ENCODE measurements at places on chromosomes 12 and 14. TPM values are rescaled to one million over a fixed set of nuclear protein-coding genes. Genes with fewer than 3 reads are reported as not detected.

- no peak for DNase-seq
Observed at GRCh38 chr14:73057944-73058223, 450 bp upstream of the RBM25 start.

NRIP2 gene
- total RNA-seq, result not detected

HOXC9 gene
- not detected for total RNA-seq

- DNase-seq, result no peak
Observed at GRCh38 chr12:14452336-14452735, 86.9 kb downstream of the ATF7IP start.

- DNase-seq, result no peak
Observed at GRCh38 chr12:102496591-102496990, 16.2 kb upstream of the IGF1 start.

OR6C1 gene
- total RNA-seq, result not detected

SSPN gene
- total RNA-seq, result 1.1 TPM

CDH24 gene
- 17.8 TPM for total RNA-seq

PDZRN4 gene
- total RNA-seq, result 0.90 TPM

- no peak for DNase-seq
Observed at GRCh38 chr12:73947326-73948026, 590.2 kb upstream of the ATXN7L3B start.

GRCh38 chr12:59847127-59847526, 251.3 kb downstream of the SLC16A7 start:
- no peak for DNase-seq

AQP2 gene
- total RNA-seq, result not detected
